RPMI7951 (cell line): ENCODE measurements at places on chromosomes 16 and 17.

- DNase-seq, result no peak
Observed at GRCh38 chr17:2396192-2396567, 4.7 kb downstream of the MNT start.

DNA sequence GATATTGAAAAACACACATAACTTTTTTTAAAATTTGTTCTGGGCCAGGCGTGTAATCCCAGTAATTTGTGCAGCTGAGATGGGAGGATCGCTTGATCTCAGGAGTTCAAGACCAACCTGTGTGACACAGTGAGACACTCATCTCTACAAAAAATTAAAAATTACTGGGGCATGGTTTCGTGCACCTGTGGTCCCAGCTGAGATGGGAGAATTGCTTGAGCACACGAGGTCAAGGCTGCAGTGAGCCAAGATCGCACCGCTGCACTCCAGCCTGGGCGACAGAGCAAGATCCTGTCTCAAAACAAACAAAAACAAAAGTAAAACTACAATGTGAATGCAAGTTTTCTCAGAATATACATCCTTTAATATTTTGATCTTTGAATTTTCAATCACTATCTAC, 15.1 kb downstream of the C16orf54 start:
- DNase-seq, result no peak

DNA sequence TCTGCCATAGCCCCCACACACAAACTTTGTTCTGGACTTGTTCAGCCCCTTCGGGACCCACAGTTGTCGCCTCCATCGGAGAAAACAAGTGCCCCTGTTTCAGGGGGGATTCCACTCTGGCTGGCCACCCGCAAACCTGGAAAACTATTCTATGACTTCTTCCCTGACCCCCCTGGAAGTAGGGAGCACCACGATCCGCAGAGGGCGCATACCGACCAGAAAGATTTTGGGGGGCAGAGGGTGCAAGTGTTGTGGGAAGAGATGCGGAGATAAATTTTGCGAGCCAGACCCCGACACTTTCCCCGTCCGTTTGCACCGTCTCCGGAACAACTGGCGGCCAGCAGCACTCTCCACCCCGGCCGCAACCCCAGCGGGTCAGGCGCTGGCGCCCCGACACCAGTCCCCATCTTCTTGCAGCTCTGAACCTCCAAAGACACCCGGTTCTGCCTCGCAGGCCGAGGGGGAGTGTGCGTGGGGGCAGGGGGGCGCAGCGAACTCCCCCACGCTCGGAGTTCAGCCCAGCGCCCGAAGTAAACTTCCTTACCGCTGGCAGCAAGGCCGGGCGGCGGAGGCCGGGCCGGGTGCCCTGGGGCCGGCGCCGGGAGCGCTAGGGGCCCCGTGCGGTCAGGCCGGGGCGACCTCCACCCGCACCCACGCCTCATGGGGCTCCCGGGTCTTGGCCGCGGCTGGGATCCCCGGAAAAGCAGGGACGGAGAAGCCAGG, 744 bp downstream of the SALL1 start:
- DNase-seq, result no peak

DNA sequence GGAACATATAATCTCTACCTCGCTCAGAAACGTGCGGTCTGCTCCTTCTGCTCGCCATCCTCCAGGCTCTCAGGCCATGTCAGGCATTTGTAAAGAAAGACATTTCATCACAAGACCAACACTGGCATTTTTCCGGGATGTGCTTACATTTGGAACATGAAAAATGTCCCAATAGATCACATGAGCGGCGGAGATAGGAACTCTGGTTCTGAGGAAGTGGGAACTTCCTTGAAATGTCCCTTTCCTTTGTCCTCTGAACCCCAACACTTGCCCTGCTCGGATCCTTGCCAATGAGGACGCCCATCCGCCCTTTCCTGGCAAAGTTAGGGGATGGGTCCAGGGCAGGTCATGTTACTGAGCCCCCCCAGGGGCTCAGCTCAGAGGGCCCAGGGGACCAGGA, 130.5 kb downstream of the MAF start:
- DNase-seq, result no peak

- peak; percentile 66 for DNase-seq
Observed at GRCh38 chr16:81945665-81946064, 65.6 kb downstream of the SDR42E1 start.

- no peak for DNase-seq
Observed at GRCh38 chr16:35686595-35686994, 2227.2 kb downstream of the TP53TG3F start.

DNA sequence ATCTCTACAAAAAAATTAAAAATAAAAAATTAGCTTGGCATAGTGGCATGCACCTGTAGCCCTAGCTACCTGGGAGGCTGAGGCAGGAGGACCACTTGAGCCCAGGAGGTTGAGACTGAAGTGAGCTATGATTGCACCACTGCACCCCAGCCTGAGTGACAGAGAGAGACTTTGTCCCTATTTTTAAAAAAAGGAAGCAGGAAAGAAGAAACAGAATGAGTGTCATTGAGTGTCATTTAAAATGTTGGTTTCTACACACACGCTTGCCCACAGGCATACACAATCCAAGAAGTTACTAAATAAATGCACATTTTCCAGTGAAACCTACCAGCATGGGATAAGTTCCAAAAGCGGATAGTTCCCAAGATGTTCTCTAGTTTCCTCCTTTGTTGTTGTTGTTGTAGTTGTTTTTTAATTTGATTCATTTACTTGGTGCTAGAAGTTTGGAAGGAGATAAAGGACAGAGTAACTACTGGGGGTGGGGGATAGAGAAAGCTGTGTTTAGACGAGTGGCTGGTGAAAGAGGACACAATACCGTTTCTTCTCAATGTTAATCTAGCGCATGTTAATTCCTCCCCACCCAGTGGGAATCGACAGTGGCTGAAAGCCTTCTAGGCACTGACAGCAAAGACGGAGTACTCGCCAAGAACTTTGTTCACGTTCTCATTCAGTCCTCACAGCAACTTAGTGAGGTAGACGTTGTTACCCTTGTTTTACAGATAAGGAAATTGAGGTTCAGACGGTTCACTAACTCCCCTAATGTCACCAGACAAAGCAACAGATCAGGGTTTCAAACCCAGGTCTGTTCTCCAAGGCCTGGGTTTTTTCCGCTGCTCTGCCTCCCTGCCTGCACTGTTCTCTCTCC, 17.3 kb downstream of the MRPS23 start:
- no peak for DNase-seq

- no peak for DNase-seq
Observed at GRCh38 chr17:42871647-42872046, 20.6 kb downstream of the AOC3 start.

DNA sequence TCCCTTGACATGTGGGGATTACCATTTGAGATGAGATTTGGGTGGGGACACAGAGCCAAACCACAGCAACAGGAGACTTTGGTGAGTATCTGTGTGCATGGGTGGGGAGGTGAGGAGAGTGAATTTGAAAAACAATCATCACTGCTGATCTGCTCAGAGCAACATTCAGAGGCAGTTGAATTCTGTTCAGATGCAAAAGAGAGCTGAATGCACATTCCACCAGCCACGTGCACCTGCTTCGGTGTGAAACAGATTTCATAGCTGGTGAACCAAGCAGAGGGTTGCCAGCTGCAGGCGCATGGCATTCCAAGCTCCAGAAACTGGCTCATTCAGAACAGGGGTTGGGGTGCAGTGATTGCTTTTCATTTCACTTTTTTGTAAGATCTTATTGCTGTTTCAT, 233.1 kb upstream of the FOXF1 start:
- DNase-seq, result no peak

DNA sequence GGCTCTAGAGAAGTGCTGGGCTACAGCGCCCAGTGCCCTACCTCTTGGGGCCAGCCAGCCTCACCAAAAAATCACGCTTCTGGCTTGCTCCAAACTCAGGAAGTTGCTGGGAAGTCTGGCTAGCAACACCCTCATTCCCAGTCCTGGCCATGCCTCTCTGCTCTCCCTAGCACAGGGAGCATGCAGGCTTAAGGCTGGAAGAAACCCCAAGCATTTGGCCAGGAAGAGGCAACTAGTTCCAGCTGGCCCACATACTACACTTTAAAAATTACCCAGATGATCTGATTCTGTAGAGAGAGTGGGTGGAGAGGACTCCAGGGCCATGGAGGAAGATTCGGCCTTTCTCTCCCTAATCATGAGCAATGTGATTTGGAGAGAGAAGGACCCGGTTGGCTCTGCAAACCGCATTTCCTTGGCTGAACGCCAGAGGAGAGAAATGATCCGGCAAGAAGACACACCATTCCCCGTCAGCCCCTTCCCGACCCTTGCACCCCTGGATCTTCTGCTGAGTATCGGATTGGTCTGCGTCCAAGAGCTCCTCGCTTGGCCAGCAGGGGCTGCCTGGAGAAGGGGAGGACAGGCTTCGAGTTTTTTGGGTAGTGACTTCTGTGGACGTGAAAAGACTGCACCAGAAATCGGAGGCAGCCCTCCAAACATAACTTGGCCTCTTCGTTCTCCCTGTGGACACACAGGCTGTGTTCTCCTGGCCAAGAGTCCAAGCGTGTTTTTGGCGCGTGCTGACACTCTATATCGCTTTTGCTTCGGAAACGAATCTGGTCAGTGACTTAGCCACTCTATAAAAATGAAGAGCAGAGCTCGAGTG, 406.3 kb downstream of the WWOX start:
- no peak for DNase-seq

- no peak for DNase-seq
Observed at GRCh38 chr17:14161419-14161818, 75.2 kb downstream of the CDRT15 start.

GRCh38 chr17:81899514-81900166, 2.4 kb upstream of the NPB start:
- DNase-seq, result no peak

- peak; percentile 90 for DNase-seq
Observed at GRCh38 chr16:85569615-85570212, 43.4 kb upstream of the GSE1 start.

GRCh38 chr17:6269478-6269877, 165.4 kb downstream of the AIPL1 start:
- peak; percentile 44 for DNase-seq

- no peak for DNase-seq
Observed at GRCh38 chr16:85141491-85142128, 29.3 kb upstream of the CIBAR2 start.

DNA sequence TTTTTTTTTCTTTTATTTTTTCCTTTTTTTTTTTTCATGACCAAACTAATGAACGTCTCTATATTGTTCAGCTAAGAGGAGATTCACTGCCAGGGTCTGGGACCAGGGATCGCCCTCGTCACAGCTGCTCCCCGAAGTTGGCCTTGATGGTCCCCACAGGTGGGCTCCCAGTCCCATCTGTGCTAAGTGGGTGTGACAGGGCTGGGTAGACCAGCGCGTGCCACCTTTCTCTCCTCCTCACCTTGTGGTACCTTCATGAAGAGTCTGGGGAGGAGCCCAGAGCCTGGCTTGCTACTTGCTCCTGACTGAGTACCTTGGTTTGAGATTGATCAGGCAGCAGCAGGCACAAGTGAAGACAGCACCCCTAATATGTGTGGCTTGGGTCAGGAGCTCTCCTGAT, 6.5 kb upstream of the FOXF1 start:
- no peak for DNase-seq

DNA sequence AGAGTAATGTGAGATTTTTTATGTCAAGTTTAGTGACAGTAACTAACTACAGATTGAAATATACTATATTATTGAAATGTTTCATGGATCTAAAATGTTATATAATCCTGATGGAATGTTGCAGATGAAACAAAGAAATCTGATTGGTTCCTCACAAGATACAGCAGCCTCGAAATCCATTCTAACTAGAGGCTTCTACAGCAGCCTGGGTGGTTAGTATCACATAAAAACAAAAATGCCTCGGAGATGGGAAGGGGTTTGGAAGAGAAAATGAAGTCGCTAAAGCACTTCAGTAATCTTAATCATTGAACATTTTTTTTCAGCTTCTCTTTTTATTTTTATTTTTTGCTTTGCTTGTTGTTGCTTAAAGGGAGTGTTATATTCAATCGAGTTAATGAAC, 75.2 kb downstream of the TANC2 start:
- no peak for DNase-seq

DNA sequence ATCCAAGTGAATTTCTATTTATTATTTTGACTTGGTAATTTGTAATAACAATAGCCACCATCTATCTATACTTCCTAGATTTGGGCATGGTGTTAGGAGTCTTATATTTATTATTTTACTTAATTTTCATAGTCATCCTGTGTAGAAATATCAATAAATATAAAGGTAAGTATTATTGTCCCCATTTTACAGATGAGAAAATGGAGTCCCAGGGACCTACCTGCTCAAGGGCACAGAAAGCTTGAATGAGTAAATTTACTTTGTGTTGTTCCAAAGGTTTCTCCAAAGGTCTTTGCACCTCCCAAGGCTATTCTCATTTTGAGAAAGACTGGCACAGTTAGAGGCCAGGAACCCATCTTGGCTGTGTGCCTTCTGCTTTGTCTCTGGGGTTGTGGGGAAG, 738.3 kb downstream of the WWOX start:
- no peak for DNase-seq

DNA sequence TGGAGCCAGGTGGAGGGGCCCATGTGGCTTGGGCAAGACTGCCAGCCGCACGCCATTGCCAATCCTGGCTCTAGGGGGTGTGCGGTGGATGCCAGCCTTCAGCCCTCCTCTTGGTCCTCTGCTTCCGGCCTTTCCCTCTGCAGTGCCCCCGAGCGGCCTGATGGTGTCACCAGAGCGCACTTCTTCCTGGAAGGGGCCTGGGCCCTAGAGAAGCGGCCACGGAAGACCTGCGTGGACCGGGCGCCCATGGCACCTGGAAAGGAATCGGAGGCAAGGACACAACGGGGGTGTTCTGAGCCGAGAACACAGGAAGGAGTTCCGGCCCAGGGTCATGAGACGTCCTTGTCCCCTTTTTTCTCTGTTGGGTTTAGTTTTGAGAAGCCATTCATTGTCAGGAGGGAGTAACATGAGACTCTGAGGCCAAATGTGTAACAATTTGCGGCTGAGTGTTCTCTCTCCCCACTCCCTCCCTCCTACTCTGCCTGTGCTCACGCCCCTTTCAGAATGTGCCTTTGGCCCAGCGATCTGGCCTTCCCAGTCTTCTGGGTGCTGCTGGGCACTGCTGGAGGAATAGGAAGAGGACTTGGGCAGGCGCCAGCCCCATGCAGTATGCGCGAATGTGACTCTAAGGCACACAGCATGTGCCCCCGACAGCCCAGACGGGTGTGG, 92.8 kb downstream of the IRX3 start:
- peak; percentile 83 for DNase-seq

- DNase-seq, result no peak
Observed at GRCh38 chr17:17375841-17376240, 72.7 kb downstream of the NT5M start.

GRCh38 chr17:29376667-29377270, 13.4 kb upstream of the TAOK1 start:
- peak; percentile 58 for DNase-seq

GRCh38 chr17:66493283-66494019, 191.0 kb downstream of the PRKCA start:
- peak; percentile 83 for DNase-seq

DNA sequence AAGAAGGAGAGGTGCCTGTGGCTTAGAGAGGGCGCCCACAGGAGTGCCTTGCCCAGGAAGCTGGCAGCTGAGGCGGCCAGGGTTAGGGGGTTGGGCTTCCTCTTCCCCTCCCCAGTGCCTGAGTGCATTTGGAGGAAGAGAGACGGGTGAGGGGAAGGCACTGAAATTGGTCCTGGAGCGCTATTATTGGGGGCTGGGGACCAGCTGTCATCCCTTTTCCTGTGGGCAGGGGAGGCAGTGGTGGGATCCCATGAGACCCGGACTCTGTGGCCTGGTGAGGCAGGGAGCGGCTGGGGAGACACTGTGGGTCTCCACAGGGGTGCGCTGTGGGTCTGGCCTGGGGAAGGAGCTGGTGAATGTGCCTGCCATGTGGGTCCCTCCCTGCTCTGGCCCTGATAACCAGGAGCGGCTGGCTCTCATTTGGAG, 259.7 kb downstream of the SEC14L1 start:
- no peak for DNase-seq
